Activated T-cell treated with anti-CD3 and anti-CD28 coated beads for 48 hours (primary cell): ENCODE measurements at places on chromosomes 13 and 19.

DNA sequence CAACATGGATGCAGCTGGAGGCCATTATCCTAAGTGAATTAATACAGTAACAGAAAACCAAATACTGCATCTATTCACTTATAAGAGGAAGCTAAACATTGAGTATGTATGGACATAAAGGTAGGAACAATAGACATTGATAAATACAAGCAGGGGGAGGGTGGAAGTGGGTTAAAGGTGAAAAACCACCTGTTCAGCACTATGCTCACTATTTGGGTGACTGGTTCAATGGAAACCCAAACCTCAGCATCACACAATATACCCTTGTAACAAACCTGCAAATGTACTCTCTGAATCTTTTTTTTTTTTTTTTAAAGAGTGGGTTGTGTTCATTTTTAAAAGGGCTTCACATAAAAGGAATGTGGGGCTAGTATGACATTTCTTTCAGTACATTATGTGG, 26.9 kb upstream of the CPB2 start:
- DNase-seq, result no peak

DNA sequence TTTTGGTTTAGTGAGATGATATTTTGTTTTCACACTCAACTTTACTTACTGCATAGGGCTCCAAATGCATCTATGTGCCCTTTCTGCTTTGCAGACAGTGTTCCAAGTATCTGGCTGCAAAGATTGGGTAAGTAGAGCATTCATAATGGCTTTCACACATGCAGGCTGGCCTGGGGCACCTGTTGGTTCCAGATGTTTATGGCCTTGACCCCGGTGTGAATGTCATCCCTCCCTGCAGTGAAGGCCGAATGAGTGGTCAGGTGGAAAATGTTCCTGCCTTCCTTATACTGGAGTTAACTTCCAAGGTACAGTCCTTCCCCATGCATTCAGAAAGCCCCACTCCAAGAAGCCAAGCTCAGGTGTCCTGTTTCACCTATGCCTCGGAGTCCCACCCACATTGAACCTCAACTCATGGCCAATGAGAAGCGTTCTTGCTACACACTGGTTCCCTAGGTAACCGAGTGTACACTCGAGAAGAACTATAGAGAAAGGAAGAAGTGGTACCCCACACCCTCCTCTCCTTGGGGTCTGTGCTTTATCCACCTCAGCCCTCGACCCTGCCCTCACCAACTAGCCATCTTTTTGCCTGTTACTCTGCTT, 23.0 kb upstream of the ZNF536 start:
- DNase-seq, result no peak

- DNase-seq, result no peak
Measured at GRCh38 chr19:44575116-44575700, 38.2 kb upstream of the IGSF23 start.

DNA sequence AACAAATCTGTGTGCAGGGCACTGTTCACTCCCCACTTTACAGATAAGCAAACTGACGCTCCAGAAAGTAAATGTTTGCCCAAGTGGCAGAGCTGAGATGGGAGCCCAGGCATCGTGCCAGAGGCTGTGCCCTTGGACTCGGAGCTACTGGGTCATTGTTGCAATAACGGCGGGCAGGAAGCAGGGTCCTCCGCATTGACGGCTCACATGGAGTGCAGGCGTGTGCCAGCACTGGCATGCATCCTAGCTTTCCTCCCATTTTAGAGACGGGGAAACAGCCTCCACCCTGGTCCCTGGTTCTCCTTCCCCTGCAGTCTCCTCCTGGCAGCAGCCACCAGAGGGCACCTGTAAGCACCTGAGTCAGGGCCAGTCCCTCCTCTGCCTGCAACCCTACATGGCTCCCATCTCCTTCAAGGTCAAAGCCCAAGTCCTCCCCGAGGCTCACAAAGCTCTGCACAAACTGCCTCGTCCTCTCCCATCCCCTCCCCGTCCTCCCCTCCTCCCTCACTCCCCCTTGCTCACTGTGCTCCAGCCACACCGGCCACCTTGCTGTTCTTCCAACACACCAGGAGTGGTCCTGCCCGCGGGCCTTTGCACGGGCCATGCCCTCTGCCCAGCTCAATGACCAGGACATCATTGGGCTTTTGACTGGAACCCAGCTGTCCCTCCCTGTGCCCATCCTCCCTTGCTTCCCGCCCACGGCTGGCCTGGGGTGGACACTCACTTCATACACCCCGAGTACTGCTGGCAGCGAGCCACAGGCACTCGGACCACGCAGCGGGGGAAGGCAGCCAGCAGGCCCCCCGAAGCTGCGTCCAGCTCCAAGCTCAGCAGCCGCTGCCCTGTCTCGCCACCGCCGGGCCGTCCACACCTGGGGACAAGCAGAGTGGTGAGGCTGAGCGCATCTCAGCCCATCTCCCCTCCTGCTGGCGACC, 7.7 kb upstream of the LRG1 start:
- peak; percentile 21 for DNase-seq

GRCh38 chr13:66443926-66444325, 786.2 kb downstream of the PCDH9 start:
- no peak for DNase-seq

- no peak for DNase-seq
Measured at GRCh38 chr13:33080972-33081590, 64.9 kb downstream of the KL start.

- no peak for DNase-seq
Measured at GRCh38 chr13:40578055-40578454, 88.4 kb downstream of the FOXO1 start.
